NCI-H524 (cell line): ENCODE measurements at places on chromosomes 2 and 18.

GRCh38 chr2:10980886-10981425 lies 69.2 kb downstream of the KCNF1 start:
- DNase-seq, result no peak

DNA sequence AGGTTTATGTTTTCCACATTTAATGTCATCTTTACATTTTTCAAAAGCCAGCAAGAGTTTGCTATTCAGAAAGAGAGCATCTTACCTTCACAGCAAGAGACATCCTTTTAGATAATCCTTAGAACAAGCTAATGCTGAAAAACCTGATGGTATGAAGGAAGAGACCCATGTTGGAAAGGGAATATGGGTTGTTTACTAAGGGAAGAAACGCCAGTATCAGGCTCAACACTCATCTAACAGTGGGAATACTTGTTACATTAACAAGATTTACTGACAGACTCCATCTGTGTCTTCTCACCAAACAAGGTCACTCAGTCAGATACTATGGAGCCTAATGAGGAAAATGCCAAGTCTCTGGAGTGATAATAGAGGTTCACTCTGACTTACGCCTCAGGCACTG lies 1474.1 kb upstream of the SLC39A10 start:
- DNase-seq, result peak; percentile 0

DNA sequence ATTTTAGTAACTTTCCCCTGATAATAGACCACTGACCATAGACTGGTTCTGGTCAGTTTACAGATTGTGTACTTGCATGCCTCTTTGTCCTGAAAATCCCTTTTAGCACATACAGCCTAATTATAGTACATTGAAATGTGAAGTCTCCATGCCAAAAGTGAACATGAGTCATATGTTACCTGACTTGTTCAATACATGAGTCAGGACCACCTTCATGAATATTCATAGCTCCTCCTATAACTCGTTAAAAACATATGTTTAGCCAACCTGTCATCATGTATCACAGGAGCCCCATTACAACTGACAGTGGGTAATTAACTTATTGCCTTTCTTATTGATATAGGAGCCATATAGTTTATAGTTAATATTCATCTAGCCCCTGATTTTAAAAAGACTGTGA lies 78.6 kb downstream of the SH3YL1 start:
- no peak for DNase-seq

DNA sequence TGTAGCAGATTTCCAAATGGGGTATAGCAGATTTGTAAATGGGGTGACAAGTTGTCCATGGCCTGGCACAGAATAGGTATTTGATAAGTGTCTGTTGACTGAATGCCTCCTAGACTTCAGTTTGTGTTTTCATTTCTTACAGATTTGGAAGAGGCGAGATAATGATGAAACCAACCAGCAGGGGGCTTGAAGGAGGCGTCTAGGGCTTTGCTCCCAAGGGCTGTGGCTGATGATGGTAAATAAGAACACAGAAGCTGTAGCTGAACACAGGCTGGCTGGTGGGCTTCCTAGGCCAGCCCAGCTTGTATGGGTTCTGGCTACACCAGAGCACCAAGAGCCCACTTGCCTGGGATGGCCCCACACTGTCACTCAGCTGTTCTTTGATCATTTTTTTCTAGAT lies 19.4 kb downstream of the SFTPB start:
- DNase-seq, result no peak
